ENCODE measurements at places on chromosomes 12 and 14.

- no peak for DNase-seq
These were observed 138.6 kb downstream of the RPS29 start for GRCh38 chr14:49447540-49448107.

DNA sequence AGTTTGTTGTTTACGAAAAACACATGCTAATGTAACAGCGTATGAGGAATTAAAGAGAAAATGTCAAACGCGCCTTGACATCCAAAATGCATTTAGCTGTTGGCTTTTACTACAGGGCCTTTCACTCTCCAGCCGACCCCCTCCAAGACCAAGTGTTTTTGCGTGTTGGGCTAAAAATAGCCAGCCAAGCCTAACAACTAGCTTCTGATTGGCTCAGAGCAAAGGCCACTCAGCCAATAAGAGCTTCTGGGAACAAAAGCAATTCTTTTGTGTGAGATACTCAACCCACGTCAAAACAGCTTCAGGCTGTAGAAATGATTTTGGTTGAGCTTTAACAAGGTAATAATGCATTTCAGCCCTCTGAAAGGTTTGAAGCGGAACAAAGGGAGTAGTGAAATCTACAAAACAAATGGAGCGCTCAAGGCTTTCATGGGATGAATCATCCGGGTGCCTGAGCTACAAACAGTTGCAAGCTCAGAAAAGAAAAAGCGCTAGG, 198.7 kb upstream of the DCN start:
- DNase-seq: peak; percentile 30

DNA sequence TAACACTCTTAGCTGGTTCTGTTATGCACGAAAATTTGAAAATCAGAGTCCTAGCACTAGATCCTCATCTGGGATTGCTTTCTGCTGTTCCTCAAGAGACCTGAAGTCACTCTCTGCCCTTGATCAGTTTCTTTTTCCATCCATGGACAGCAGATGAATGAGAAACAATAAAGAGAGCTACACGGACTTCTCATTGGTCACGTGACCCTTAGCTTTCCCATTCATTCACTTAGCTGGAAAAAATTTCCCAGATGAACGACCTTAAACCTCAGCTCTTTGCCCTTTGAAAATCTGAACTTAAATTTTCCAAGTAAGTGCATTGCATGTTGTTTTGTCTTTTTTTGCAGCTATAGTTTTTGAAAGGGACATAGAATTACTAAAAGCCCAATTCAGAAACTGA, 27.2 kb upstream of the RGS6 start:
- no peak for DNase-seq

- no peak for DNase-seq
These were observed 231.2 kb downstream of the ETNK1 start for GRCh38 chr12:22856178-22856577.

DNA sequence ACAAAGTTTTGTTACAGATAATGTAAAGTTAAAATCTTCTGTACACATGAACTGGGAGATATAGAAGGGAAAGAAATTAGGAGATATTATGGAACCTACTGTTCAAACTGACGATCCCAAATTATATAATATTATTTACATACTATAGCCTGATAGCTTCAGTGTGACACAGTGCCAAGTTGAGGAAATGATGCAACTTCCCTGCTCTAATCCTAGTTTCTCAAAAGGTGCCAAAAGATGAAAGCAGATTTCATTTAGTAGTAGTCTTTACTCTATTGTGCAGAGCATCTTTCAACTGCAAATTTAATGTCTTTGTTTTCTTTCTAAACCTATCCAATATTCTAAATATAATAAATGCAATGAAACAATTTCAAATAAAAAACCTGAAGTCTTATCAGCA, 46.9 kb downstream of the COCH start:
- no peak for DNase-seq

DNA sequence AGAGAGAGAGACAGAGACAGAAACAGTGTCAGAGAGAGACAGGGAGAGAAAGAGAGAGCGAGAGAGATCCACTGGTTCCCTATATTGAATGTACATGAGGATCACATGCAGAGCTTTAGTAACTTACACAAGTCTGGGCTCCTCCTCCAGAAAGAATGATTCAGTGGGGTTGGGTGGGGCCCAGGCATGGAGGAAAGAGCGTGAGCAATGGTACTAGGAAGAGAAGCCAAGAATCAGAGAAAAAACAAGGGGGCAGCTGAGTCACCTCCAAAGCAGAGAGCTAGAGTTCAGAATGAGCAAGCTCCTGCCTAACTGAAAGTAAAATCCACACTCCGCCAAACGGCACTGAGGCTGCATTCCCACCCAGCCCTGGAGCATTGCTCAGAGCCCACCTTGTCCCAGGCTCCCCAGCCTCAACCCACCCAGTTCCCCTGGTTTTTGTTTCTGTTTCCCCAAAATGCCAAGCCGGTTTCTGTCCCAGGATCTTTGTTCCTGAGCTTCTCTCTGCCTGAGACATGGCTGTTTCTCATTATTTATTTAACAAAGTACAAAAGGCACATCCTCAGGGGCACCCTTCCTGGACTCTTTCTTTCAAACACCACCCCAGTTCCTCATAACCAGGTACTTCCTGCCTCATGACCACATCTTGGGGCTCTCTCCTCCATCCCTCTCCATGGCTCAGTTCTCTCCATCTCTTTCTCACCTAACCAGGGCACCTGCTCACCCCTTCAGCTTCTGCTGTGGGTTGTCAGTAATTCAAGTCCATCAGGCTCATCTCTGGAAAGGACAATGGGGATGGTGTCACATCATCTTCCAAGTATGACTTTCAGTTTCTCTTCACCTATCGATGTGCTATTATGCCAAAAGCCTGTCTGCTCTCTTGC, 670.3 kb upstream of the TBX3 start:
- DNase-seq: no peak

DNA sequence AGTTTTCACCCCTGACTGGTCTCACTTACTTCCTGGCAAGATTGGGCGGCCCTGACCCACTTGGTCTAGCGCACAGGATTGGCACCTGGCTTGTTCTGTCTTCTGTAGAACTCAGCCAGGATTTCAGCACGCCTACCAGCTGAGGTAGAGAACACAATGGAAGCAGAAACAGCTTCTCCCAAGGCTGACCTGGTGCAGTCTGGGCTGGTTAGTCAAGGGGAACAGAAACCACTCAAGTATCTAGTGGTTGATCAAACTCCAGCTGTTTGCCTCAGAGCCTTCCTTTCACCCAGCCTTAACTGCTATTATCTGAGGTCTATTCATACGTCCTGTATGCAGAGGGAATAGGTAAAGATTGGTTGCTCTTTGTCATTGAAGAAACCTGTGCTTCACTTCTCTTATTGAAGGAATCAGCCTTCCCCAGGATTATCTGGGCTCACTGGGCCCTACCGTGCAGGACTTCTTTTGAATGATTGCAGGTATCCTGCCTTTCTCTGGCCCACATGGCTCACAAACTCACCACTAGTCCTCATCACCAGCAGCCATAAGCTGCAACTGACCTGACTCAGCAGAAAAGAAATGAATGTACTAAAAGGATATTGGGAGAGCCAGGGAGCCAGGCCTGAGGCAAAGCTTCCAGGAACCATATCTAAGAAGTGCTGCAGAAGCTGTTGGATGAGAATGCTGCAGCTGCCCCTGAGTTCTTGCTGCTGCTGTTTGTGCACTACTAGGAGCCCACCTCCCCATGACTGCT, 2.5 kb upstream of the PLEKHD1 start:
- DNase-seq: no peak

- no peak for DNase-seq
These were observed 469.8 kb downstream of the BCAT1 start for GRCh38 chr12:24479131-24479530.

DNA sequence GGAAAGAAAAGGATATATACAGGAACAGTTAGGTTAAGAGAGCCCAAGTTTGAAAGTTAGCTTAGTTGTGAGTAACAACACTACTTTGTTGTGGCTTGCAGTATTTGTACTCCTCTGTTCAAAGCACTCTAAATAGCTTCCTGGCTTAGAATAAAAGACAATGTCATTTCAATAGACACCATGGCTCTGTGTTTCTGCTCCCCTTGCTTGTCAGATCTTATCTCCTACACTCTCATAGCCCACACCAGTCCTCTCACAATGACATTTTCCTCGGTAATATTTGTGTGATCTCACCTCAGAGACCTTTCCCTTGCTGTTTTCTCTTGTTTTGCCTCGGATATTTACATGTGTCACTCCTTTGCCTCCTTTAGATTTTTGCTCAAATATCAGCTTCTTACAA, 418.4 kb downstream of the MDGA2 start:
- DNase-seq: no peak

- DNase-seq: no peak
These were observed 2.3 kb upstream of the KRT6A start for GRCh38 chr12:52495389-52495788.

GRCh38 chr14:52412426-52412825, 98.3 kb downstream of the PTGER2 start:
- DNase-seq: no peak

DNA sequence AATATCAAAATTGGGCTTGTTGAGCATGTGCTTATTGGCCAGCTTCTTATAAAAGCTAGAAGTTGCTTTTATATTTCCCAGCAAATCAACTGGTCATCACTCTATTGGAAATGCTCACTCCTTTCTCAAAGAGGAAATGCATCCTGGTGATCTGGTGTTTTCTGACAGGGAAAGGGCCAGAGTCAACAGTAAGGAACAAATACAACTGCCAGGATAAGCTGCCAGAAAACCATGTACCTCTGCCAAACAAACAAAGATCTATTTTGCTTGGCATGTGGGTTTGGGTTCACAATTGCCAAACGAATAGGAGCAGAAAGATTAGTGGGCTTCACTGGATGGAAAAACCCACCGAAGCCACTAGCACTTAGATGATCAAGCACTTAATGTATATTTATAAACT, 126.9 kb upstream of the PDZRN4 start:
- no peak for DNase-seq

- no peak for DNase-seq
These were observed 55.2 kb downstream of the SPTB start for GRCh38 chr14:64824471-64824870.

- no peak for DNase-seq
These were observed 40.8 kb downstream of the VDR start for GRCh38 chr12:47863985-47864384.

- no peak for DNase-seq
These were observed 39.2 kb downstream of the RASSF3 start for GRCh38 chr12:64649487-64649886.

DNA sequence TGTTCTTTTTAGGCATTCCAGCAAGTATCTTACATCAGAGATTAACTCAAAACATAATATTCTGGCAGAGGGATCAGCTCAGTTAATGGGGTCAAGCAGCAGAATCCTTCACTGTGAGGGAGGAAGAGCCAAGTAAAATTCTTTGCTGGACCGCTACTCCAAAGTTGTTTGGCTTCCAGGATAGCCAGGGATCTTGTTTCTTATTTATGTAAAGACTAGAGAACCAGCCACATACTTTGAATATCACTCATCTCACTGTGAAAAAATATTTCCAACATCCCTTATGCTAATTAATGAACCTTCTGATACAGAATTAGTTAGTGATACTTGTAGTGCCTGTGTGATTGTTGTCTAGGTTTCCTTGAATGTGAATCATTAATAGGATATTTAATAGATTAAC, 94.2 kb downstream of the PLEKHA5 start:
- no peak for DNase-seq

DNA sequence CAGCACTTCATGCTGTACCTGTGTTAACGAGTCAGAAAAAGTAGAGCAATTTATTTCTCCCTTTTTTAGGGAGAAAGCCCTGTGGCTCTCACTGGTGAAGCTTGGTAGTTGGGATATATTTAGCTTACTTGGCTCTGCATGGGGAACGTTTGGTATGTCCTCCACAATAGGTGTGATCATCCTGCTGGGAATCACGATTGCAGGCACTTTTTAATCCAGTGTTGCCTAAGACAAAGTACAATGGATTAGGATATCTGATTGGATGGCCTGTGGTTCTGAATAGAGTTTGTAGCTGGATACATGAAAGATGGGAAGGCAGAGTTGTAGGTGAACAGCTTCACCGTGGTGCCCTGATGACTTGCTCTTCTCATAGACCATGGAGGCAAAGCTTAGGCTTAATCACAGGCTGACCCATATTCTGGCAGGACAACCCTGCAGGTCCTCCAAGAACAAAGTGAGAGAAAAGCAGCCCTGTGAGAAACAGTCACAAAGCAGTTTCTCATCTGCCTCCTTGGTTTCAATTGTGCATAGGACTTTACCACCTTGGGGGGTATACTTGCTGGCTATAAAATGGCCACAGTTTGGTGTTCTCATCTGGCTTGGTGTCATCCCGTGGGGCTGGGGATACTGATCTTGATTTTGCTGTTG, 7.5 kb downstream of the RESF1 start:
- no peak for DNase-seq

- no peak for DNase-seq
These were observed 16.2 kb downstream of the CCDC62 start for GRCh38 chr12:122790393-122791075.

DNA sequence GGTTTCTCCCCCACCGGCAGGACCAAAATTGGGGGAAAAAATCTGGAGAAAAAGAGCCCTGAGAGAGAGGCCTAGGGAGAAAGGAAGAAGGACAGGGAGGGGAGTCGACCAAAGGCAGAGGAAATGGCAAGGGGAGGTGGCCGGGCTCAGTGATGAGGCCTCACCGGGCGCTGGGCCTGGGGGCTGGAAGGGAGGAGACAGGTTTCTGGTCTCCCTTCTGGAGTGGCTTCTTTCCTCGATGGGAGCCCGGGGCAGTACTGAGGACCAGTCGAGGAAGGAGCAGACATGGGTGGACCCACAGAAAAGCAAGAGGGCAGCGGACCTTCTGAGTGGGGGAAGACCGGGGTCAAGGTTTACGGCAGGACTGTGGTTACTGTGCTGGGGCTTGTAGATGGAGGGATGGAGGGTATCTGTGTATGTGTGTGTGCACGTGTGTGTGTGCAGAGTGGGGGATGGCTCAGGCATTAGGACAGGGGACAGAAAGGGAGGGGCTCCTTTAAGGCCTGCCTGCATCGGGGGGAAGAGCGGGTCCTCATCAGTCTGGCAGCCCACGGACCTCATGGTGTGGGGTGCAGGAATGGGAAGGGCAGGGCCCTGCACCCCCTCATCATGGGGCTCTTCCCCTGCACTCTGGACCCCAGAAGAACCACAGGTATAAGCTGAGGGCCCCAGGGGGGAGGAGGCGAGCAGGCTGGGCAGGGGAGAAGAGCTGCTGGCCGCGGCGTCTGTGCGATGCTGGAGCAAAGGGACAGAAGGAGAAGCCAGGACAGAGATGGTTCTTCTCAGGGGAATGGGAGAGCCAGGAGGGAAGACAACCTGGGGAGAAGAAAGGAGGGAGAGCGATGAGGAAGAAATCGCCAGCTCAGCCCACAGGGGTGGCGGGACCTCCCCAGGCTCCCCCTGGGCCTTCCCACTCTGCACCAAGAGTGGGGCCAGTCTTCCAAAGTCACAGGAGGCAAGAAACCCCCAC, 15.1 kb upstream of the RPLP0 start:
- no peak for DNase-seq

- no peak for DNase-seq
These were observed 535.8 kb downstream of the FUT8 start for GRCh38 chr14:65948302-65948701.

- no peak for DNase-seq
These were observed 81.9 kb downstream of the CFAP54 start for GRCh38 chr12:96571101-96571862.

- DNase-seq: no peak
These were observed 483.2 kb downstream of the APAF1 start for GRCh38 chr12:99128246-99128802.

GRCh38 chr14:94337274-94337673, 14.1 kb upstream of the SERPINA6 start:
- DNase-seq: no peak

GRCh38 chr14:77098529-77099353, 683 bp downstream of the CIPC start:
- peak; percentile 60 for DNase-seq

GRCh38 chr14:61599942-61600341, 95.4 kb upstream of the HIF1A start:
- DNase-seq: no peak

GRCh38 chr14:20628063-20628854, 13.2 kb downstream of the OR6S1 start:
- DNase-seq: no peak
